ENCODE measurements at places on chromosomes 2 and 18.

GRCh38 chr18:49089049-49089448 is 138.3 kb upstream of the SMAD7 start:
- no peak for DNase-seq

GRCh38 chr2:103196802-103197201 is 435.0 kb downstream of the TMEM182 start:
- DNase-seq, result no peak

DNA sequence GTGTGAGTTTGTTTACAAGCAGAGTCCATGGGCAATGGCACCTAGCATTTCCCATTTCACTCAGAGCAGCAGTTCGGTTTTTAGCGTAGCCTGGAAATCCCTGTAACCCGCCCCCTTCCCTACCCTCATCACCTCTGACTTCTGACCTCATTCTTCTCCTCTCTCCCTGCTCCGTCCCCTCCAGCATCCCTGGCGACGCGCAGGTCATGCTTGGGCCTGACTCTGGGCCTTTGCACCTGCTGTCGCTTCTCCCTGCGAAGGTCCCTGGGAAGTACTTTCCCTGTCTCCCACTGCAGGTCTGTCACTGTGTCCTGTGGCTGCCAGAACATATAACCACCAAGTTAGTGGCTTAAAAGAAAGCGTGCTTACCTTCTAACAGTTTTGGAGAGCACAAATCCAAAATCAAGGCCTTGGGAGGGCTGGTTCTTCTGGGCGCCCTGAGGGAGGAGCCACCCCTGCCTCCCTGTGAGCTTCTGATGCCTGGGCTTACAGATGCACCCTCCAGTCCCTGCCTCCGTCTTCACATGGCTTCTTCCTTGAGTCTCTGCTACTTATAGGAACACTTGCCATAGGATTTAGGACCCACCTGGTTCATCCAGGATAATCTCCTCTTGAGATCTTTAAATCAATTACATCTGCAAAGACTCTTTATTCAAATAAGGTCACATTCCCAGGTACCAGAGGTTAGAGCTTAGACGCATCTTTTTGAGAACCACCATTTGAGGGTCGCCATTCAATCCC is 8.1 kb upstream of the RAB17 start:
- no peak for DNase-seq

- no peak for DNase-seq
Observed at GRCh38 chr2:207113414-207113813, 52.3 kb downstream of the KLF7 start.

- DNase-seq, result peak; percentile 77
Observed at GRCh38 chr2:182240862-182241371, 185.9 kb downstream of the PDE1A start.

DNA sequence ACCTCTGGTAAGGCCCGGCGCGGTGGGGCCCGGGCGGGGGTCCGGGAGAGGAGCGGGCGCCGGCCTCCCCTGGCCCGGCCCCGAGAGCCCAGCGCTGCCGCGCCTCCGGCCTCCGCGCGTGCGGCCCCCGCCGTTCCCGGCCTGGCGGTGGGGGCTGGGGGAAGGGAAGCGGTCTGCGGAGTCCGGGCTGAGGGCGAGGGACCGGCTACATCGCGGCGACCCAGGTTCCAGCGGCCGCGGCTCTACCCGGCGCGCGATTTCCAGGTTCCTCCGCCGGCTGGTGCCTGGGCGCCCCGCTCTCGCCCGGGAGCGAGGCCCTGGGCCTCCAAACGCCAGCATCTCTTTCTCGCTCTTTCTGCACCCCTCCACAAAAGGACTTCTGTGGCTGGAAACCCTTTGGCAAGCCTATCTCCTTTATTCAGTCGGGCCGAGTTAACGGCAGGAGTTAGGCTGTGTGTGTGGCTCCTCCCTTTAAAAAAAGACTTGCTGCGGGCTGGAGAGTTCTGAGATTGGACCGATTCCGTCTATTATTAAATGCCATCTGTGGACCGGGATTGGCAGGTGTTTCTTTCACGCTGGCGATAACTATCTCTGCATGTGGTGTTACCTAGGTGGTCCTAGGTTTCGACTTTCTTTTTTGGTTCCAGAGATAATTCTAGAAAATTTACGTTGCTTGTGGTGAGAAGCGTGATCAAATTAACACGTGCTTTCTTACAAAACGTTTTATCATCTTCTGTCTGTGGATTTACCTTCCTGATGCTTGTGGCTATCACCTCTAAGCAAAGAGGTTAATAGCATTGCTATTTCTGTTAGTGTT is 592 bp downstream of the ME2 start:
- DNase-seq, result peak; percentile 56

DNA sequence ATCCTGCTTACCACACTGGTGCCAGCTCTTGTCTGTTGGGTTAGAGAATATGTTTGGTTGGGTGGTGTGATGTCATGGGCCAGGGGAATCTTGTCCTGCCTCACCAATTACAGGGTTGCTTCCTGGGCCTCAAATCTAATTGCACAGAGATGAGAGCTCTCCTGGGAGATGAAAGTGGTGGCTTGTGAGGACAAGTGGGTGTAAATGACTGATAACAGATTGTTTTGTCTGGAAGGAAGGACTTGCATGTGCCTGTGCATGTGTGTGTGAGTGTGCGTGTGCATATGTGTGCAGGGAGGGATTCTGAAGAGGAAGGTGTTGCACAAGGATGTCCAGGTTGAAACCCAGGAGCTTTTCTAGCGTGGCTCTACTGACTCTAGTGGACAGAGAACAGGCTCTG is 271.9 kb downstream of the LOXHD1 start:
- no peak for DNase-seq

Measured in GM12865 (cell line).